ENCODE measurements at places on chromosomes 12 and 14. TPM values are rescaled to one million over a fixed set of nuclear protein-coding genes. Genes with fewer than 3 reads are reported as not detected.

The LRRC10 gene
- total RNA-seq = not detected

The NKX2-1 gene
- not detected for total RNA-seq

The BICDL1 gene
- 54.4 TPM for total RNA-seq

The GALNT9 gene
- not detected for total RNA-seq

The HOTAIR gene
- total RNA-seq = not detected

The CD163 gene
- total RNA-seq = not detected

The HHIPL1 gene
- total RNA-seq = not detected

The EML5 gene
- total RNA-seq = 1.9 TPM

The ERP29 gene
- 187 TPM for total RNA-seq

The RTRAF gene
- total RNA-seq = 198 TPM

The CLECL1 gene
- total RNA-seq = 2.3 TPM

Data from activated naive CD4-positive, alpha-beta T cell treated with anti-CD3 and anti-CD28 coated beads, Interleukin-2, amount 10 ng/mL, durations not matched to agents 5 hours and 36 hours (primary cell).